Activated CD4-positive, alpha-beta T cell treated with anti-CD3 and anti-CD28 coated beads, Interleukin-2, Interleukin-6, amounts not matched to agents 100 ng/mL and 50 ng/mL, durations not matched to agents 16 hours and 8 hours (primary cell): ENCODE measurements at places on chromosomes 11 and 22.

DNA sequence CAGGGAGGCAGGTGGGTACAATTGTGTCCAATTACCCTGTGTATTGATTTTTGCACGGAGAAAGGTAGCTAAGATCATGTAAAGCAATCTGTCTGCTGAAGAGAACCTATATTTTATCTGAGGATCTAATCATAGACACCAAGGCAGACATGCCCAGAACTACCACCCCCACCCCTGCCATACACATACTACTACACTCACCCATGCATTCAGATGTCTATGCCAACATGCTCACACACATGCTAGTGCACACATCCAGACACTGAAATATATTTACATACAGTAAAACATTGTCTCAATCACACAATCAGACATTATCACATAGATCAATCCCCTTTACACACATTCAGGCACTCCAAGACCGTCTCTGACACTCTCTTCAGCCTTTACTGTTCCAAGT lies 1.8 kb downstream of the SCN3B start:
- DNase-seq = no peak

- DNase-seq = no peak
Measured at GRCh38 chr11:130711193-130711592, 205.1 kb downstream of the SNX19 start.

DNA sequence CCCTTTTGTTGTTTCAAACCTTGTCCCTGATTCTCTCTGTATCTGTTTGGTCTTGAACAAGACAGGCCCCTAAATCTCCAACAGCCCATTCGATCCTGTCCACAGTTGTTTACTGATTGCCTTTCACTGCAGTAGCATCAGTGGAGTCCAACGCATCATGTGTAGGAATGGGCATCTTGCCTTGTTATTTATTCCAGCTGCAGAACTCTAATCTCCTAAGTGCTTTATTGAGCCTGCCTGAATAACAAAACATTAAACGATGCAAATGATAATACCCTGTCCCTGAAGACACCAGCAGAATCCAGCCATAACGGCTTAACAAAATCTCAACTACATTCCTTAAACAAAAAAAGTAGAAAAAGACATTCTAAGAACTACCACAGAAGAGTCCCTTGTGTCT lies 50.1 kb downstream of the SLC35F2 start:
- DNase-seq = no peak

DNA sequence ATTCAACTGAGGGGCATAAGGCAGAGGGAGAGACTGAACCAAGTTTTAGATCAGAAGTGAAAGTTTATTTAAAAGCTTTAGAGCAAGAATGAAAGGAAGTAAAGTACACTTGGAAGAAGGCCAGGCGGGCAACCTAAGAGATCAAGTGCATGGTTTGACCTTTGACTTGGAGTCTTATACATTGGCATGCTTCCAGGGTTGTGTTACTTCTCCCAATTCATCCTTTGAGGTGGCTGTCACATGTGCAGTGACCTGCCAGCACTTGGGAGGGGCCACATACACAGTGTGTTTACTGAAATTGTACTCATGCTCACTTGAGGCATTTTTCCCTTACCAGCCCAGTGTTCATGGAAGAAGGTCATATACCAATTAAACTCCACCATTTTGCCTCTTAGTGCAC lies 30.4 kb downstream of the CYP2R1 start:
- no peak for DNase-seq

DNA sequence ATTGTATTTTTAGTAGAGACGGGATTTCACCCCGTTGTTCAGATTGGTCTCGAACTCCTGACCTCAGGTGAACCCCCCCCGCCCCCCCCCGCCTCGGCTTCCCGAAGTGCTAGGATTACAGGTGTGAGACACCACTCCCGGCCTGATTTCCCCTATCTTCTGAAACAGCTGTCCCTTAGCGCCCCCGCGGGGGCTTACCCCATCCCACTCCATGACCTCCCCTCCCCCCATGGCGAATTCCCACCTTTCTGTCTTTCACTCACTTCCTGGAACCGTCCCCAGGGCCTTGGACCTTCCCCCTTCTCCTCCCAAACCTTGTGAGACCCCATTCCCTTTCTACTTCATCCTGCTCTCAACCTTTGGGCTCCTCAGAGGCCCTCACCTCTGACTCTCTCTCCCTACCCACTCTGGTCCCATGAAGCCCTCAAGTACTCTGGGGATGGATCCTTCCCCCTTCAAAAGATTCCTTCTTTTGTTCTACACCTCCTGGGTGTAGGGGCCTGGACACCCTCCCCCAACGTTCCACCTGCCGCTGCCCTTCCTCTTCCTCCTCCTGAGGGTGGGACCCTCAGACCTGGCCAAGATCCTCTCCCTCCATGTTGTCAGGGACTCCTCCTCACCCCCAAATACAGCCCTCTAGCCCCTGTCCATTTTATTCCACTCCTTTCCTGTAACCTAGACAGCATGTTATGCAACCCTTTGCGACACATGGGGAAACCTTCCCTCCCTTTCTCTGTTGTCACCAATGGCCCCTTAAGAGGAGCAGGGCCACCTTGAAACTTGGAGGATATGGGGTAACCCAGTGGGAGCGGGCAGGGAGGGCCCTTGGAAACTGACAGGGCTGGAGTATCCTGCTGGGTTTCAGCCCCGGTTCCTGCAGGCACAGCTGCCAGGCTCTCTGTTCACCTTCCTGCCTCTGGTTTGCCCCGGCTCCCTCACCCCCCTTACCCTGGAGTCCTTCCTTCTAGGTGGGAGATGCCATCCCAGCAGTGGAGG lies 1.1 kb downstream of the PRDX5 start:
- no peak for DNase-seq

- DNase-seq = no peak
Measured at GRCh38 chr22:43862074-43862881, at the start of gene SULT4A1. Gene SULT4A1 (minus strand): TSS chr22:43862513. CDS start chr22:43862382, 131 bp downstream.

DNA sequence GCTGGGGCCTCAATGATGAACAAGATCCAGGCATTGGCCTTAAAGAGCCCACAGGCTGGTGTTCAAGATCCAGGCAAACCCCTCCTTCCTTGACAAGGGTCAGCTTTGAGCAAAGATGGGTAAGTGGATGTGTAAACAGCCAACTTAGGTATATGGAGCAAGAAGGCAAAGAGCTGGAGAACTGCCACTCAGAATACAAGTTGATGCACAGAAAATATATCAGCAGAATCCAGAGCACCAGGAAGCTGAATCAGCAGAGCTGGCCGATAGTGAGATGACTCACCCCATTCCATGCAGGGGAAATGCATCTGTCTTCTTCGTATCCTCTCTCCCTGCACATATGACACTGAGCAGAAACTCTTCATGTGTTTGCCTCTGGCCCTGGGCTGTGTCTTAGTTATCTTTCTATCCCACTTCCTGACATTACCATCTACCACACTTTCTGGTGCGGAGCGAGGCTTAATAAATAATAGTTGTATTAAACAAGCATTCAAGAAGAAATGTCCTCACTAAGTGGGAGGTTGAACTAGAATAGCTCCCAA lies 57.8 kb downstream of the ENDOD1 start:
- peak; percentile 37 for DNase-seq

DNA sequence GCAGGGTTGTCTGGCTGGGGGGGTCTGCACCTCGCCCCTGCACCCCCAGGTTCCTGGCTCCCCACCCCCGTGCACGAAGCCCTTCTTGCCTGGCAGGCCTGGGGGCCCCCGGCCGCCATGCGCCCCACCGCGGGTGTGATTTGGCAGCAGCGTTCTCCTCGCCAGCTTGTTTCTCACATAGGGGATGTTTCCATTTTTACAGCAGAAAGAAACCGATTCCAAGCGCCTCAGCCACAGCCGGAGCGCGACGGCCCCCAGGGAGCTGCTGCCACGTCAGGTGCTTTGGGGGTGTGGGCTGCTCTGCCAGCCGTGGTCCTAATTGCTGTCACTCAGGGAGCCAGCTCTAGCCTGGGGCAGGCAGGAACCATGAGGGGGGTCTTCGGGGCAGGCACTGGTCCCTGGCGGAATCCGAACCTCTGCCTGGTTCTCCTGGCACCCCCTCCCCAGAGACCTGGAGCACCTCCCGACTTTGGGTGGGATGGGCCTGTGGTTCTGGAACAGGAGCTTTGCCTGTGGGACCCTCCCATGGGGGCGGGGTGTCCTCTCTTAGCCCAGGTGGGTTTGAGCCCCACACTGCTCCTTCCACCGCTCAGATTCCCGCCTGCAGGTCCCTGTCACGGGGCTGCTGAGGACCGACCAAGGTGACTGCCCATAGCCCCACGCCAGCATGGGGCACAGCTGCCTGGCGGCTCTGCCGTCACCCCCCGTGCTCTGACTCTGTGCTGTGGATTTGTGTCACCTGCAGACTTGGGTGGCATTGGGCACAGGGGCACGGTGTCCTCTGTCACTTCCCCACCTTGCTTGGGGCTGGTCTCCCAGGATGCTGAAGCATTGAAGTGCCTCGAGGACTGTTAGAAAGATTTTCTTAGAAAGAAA lies 54.0 kb downstream of the RTN4R start:
- DNase-seq = no peak

DNA sequence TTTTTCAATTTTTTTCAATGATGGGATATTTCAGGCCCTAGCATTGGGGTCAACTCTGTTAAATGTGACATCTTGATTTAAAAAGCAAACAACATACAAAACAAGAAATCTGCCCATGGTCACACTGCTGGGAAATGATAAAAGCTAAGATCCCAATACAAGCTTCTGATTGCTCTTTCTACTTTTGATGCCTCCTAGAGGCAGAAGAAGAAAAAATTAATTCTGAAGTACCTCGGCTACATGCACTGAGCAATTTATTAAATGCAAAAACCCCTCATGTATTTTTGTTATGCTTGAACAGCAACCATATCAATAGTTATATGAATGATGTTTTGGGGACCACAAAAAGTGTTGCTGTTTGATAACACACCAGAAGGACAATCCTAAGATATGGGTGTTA lies 342.1 kb upstream of the NARS2 start:
- DNase-seq = no peak

- no peak for DNase-seq
Measured at GRCh38 chr22:36569999-36570398, 41.0 kb upstream of the EIF3D start.

DNA sequence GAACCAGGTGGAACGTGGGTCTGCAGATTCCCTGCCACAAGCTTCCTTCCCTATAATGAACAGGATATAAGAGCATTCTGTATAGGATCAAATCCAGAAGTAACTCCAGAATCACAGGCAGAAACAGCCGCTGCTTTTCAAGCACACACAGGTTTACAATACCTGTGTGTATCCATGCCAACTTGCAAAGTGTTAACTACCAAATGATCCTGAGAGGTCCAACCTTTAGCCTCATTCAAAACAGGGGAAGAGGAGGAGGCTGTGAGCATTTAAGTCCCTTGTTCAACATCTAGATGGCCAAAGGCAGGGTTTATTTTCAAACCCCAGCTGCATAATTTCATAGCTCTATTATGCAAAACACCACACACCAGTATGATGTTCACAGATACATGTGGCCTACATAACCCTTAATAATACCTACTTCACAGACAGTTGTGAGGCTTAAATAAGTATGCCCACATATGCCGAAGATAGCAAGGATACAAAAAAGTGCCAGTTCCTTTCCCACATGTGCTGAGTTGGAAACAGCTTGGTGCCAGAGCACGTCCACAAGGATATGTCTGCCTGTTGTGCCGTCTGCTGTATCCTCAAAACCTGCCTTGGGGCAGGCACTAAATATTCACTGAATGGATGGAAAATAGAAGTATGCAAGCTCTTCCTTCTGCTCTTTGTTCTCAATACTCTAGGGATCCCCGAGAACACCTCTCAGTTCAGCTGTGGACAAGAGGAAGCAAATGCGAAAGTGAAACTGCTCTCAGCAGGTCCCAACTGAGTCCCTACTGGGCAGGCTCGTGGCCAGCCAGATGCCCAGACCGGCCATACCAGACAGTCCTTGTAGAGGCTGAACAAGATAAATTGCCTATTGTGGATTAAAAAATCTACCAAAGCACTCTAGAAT lies 66.8 kb downstream of the LARGE1 start:
- DNase-seq = no peak

- DNase-seq = no peak
Measured at GRCh38 chr11:5703741-5704536, 14.3 kb downstream of the TRIM22 start.

DNA sequence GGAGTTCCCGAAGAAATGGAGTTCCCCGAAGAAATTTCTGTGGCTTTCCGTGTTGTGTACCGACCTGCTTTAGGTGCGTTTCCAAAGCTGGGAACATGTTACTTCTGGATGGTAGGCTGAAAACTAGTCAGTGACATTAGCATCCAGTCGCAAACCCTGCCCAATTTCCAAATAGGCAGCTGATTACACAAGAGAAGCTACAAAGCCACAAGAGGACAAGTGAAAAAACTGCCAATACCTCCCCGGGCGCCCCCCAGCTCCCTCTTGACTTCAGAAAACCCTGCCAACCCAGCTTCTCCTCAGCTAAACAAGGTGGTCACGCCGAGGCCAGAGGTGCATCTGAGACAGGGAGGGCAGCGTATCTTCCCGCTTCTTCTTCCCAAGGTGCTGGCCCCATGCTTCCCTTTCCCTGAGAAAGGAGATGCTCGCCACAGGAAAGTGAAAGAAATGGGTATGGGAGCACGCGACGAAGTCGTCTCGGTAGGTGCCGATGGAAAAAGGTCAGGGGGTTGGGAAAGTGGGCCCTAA lies 551 bp downstream of the AGBL2 start:
- peak; percentile 8 for DNase-seq

- no peak for DNase-seq
Measured at GRCh38 chr22:23970201-23970641, 3.5 kb downstream of the DDTL start.

DNA sequence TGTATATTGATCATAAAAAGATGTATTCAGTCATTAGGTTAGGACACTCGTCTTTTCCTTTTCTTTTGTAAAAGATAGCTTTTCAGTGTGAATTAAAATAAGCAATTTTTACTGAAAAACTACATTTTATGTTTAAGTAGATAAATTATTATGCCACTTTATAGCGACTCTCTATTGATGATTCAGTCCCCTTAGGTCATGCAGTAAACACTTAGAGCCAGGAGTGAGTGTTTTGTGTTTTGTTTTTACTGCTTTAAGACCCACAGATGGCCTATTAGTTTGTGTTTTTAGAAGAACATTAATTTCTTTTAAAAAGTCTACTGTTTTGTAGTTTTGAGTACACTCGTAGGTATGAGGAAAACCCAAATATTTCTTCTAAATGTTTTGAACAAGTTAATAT lies 86.6 kb downstream of the YAP1 start:
- no peak for DNase-seq

GRCh38 chr22:22767876-22768602 lies 119.6 kb upstream of the IGLL5 start:
- no peak for DNase-seq

DNA sequence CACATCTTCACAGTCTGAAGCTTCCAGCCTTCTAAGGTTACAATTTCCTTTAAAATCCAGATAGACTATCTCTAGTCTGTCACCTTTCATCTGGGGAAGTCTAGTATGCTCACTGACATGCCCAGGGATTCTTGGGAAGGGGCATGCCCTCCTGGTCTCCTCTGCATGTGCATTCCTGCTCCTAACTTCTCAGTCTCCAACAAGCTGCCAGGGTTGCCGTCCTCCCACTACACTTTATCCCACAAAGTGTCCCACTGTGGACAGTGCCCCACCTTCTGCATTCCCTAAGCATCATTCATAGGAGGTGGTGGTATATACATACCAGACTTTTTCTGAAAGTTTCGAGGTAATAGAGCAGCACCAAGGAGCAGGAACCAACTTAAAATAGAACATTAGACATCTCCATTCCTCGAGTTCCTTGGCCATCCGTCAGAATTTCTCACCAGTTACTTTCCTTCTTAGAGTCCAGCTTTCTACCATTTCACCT lies 28.7 kb downstream of the EIF3F start:
- DNase-seq = no peak
